ENCODE measurements at places on chromosomes 11 and 22.

DNA sequence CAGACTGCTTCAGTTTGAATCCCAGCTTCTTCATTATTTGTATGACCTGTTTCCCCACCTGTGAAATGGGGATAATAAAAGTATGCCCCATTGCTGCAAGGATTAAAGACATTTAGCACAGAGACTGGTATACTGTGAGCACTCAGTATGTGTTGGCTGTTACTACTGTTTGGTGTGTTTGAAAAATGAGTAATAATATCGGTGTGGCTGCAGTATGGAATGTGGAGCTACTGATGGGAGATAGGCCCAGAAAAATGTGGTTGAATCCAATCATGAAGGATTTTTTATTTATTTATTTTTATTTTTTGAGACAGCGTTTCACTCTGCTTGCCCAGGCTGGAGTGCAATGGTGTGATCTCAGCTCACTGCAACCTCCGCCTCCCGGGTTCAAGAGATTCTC lies 9.1 kb upstream of the C1QTNF4 start:
- no peak for DNase-seq

DNA sequence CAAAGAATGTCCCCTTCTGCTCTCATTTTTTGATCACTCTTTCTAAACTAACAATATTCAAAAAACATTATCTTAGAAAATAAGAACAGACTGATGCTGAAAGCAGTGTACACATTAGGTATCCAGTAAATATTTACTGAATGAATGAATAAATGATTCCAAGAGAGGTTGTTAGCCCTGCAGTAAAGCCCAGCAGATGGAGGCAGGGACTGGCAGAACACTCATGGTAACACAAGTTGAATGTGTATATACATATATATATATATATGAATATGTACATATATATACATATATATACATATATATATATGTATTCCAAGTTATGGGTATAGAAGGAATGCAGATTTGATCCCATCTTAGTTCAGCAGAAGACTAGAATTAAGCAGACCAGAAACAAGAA lies 546.3 kb downstream of the RAB38 start:
- no peak for DNase-seq

GRCh38 chr22:17120711-17121232 lies 388 bp downstream of the TMEM121B start:
- no peak for DNase-seq

DNA sequence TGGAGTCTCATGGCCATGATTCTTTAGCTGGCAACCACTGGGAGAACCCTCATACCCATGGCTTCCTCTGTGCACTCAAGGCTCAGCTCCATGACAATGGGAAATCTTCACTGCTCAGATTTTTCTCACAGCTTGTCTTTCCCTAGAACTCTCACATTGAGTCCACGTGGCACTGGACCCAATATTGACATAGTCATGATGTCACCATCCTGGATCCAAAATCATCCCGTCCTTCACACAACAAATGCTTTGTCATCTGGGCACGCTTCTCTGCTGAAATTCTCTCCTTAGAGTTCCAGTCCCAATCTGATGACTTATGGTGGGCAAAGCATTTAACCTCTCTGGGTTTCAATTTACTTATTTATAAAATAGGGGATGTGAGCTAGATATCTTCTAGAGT lies 37.7 kb upstream of the CD44 start:
- no peak for DNase-seq

DNA sequence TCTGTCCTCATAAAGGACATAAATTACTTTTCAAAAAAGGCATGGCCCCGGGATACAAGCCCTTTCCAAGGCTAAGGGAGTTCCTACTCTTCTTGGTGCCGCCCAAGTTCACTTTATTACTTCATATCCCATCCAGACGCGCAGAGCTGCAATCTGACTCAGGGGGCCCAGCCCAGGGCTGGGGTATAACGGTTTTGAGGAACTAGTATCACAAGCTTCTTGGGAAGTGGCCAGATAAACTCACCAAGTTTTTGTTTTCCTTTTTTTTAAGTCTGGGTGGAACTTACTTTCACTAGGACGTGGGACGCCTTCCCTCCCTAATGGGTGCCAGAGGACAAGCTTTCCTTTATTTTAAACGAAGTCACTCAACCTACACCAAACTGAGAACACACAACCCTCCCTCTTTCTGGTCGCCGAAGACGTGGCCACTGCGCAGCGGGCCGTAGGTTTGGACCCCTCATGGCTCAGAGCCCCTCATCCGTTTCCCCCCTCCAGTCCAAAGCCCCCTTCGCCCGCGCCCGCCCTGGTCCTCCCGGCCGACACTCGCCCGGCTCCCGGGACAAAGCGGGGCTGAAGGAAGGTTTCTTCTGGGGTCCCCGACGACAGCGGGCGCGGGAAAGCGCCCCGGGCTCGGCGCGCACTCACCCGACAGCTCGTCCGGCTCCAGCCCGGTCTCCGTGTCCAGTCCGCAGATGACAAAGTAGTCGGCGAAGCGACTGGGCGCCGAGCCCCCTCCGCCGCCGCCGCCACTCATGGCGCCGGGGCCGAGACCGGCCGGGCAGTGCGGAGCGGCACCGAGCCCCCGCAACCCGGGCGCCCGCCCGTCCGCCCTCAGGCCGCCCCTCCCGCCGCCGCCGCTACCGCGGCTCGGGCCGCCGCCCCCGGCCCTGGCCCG lies 587 bp downstream of the DENND5A start:
- DNase-seq: peak; percentile 43

- DNase-seq: no peak
Observed at GRCh38 chr22:34783436-34783835, 282.5 kb upstream of the ISX start.

GRCh38 chr11:62984451-62984991 lies at the start of gene SLC22A6:
SLC22A6 (minus strand) TSS chr11:62984967; CDS start chr11:62984690, 277 bp downstream.
- no peak for DNase-seq

GRCh38 chr22:42473484-42474193 lies 41.4 kb upstream of the NFAM1 start:
- no peak for DNase-seq

GRCh38 chr11:65637794-65638419 lies at the start of gene SIPA1:
SIPA1 (plus strand) TSS chr11:65638101; CDS start chr11:65640922, 2,821 bp downstream.
- DNase-seq: peak; percentile 70

- no peak for DNase-seq
Observed at GRCh38 chr22:17950651-17951214, 73.6 kb downstream of the MICAL3 start.

DNA sequence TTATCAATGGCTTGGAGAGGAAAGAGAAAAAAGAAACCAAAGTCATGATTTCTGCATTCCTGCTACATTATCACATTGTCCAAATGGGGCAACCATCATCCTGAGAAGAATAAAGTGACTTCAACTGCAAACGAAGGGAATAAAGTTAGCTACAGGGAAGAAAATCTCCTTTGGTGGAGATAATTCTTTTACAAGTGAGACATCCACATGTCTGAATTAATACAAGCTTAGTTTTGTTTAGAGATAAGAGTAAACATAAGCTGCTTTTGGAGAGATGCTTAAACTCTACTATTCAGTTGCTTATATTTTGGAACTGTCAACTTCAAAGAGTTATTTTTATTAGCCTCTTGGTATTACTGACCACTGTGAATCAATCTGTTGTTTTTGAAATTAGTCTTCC lies at the start of gene OR52L1:
OR52L1 (minus strand) TSS at position 101 of the 400 bp plus-strand sequence; CDS start at position 46, 55 bp downstream.
- DNase-seq: no peak

DNA sequence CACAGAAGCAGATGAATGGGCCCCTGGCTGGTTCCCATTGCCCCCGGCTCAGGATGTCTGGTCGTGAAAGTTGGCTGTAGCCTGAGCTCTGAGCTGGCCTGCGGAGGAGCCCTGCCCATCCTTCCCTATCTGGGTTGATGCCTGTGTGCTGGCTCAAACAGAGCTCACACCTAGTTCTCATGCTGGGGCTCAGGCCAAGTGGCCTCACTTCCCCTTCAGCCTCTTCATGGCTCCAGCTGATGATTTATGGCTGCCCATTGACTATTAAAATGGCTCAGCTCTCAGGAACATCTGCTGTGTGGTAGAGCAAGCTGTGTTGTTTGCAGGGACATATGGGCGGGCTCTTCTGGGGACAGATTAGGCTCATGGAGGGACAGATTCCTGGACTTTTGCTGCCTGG lies 64.7 kb downstream of the ADAMTS15 start:
- no peak for DNase-seq

- no peak for DNase-seq
Observed at GRCh38 chr11:17923217-17923616, 89.6 kb downstream of the SERGEF start.

DNA sequence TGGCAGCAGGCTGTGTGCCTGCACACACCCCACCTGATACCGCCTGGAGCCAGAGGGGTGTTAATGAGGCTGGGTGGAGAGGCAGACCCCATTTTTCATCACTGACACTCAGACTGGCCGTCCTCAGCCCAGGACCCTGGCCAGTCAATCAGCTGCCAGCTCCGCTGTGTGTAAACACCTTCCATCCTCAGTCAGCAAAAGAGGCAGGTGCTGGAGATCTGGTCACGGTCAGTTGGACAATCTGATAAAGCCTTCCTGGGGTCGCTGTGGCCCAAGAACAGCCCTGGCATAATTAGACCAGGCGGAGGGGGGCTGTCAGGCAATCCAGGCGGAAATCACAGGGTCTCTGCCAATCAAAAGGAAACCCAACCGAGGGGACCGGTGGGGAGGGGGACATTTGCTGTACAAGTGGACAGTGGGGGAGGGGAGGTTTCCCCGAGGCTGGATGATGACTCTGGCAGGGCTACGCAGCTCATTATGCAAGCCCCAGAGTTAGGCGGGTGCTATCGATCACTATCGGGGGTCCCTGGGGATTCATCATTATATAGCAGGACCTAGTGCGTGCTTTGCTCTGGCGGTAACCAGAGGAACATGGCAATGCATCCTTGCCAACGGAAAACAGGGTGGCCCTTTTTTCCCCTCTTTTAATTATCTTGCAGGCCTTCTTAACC lies 72.9 kb downstream of the ABTB2 start:
- no peak for DNase-seq

GRCh38 chr11:8310743-8311298 lies 47.1 kb upstream of the LMO1 start:
- DNase-seq: no peak
